Left hindlimb (tissue), 1 donor: ENCODE measurements at places on chromosomes 7 and 10.

DNA sequence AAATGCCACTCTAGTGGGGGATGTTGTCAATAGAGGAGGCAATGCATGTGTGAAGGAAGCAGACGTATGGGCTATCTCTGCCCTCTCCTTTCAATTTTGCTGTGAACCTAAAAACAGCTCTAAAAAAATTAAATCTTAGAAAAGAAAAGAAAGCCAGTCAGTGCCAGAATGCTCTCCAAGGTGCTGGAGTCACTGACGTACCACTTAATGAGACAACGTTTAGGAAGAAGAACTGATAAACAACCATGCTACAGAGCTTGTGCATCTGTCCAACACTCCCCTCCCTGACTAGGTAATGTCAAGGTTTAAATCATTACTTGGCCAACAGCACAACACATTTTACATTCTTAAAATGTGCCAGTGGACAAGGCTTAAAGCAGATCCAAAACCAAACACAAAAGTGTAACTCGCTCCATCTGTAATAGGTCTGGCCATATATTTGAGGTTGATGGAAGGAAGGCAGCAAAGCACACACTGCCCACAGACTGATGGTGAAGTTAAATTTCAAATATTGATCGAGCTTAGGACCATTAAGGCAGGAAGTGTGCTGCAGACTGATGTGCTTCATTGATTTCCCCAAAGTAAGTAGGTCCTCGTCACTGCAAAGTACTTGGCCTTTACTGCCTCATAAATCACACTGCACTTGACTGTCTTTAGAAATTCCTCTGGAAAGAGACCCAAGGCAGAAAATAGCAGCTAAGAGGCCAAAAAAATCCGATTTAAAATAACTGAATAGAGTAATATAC, 15.5 kb downstream of the ARMH3 start:
- no peak for DNase-seq

GRCh38 chr7:90625562-90625961, 29.4 kb downstream of the CDK14 start:
- peak; percentile 75 for DNase-seq

- no peak for DNase-seq
These were observed 171.9 kb downstream of the USP6NL start for GRCh38 chr10:11439523-11440053.

GRCh38 chr7:27636326-27637006, 26.2 kb downstream of the HIBADH start:
- no peak for DNase-seq
